Progenitor cell of endocrine pancreas (in vitro differentiated cells): ENCODE measurements at places on chromosomes 5 and 9.

DNA sequence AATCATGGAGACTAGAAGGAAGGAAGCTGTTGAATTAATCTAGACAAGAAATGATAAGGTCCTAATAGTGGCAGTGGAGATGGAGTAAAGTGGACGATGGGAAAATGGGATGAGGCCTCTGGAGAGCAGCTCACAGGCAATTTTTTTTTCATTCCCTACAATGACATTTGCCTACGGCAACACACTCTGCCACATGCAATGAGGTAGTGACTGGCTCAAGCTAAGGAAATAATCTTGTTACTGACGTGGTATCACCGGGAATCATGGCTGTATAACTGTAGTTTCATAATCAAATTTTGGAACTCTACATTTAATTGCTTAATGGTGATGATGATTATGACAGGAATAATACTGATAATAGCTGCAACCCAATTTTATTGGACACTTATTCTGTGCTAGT lies 12.1 kb upstream of the MOB3B start:
- no peak for DNase-seq

- no peak for DNase-seq
These were observed 69.6 kb upstream of the SLC30A5 start for GRCh38 chr5:69024241-69024651.

- DNase-seq = no peak
These were observed 87.3 kb upstream of the GRHPR start for GRCh38 chr9:37335238-37335637.

GRCh38 chr5:100446879-100447430 lies 88.2 kb upstream of the FAM174A start:
- DNase-seq = no peak

DNA sequence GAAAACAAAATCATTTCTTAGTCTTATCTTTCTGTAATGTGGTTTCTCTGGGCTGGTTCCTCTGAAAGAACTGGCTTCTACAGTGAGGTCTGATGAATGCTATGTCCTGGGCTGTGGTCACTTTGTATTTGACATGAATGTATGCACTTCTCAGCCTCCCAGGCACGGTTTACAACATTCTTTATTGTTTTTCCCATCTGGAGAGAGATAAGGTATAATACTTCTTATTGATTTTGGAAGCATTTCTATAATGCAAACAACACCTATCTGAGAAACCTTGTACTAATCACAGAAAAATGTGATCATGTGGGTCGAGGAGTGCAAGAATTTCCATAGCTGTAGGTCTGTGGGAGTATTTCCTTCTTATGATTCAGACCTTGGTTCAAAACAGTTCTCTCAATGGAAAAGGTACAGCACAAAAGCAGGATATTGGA lies 46.9 kb downstream of the ACTBL2 start:
- no peak for DNase-seq

DNA sequence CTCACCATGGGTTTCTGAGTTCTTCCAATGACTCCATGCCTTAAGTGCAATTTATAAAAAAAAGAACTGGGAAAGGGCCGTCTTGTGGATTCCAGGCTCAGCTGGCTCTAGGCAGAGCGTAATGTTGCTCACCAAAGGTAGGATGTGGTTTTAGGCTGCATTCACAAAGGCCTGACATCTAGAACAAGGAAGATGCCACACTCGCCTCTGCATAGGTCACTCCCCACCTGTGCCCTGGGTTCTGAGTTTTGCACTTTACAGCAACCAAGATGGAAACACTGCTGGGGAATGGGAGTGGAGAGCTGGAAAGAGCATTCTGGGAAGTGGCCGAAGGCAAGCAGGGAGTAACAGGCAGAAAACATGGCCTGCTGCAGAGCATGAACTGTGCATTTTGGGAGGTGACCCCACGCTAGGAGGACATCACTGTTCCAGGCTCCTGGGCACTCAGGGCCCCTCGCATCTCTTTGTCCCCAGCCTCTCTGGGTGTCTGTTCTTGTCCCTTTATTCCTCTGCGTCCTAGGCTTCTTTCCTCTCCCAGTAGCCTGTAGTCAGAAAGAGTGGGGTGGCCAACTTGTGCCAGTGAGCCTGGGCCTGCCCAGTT lies 12.3 kb downstream of the FCN2 start:
- DNase-seq = no peak

GRCh38 chr9:17810728-17811571 lies 232.1 kb downstream of the SH3GL2 start:
- peak; percentile 37 for DNase-seq

DNA sequence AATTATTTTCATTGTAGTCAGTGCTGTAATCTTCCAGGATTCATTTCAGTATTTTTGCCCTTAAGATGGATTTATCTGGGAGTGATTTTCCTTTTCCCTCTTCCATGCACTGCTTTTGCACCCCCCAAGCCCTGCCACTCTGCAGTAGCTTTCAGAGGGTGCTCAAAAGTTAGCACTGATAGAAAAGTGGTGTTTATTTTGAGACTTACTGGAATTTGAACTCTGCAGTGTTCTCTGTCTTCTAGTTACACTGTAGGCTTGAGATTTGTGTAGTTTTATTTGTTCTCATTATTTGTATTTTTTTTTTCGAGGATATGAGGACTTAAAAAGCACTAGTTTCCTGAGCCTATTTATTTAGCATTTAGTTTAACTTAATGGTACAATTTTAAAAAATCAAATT lies 70.5 kb downstream of the HSD17B4 start:
- no peak for DNase-seq

- no peak for DNase-seq
These were observed 439.4 kb upstream of the ZNF462 start for GRCh38 chr9:106423575-106423974.

DNA sequence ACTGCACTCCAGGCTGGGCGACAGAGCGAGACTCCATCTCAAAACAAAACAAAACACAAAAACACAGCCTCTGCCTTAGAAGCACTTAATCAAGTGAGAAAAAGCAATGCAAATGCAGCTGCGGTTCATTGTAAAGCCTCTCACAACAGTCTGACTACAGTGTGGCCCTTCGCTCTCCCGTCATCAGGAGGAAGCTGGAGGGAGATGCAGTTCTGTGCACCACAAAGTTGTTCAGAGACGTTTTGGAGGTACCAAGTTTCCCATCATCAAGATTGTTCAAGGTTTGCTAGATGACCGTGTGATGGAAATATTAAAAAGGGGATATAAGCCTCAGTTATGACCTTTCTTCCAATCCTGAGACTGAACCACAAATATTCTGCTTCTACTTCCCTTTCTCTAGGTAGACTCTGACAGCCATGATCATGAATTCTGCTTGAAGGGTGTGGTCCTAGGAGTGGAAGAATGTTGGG lies 40.9 kb downstream of the SEC61B start:
- DNase-seq = no peak

GRCh38 chr5:158589939-158590338 lies 509.8 kb downstream of the EBF1 start:
- DNase-seq = no peak

- no peak for DNase-seq
These were observed 57.6 kb downstream of the ANKRD55 start for GRCh38 chr5:56175488-56175887.

- no peak for DNase-seq
These were observed 72.3 kb upstream of the NIPAL4 start for GRCh38 chr5:157387683-157388093.

DNA sequence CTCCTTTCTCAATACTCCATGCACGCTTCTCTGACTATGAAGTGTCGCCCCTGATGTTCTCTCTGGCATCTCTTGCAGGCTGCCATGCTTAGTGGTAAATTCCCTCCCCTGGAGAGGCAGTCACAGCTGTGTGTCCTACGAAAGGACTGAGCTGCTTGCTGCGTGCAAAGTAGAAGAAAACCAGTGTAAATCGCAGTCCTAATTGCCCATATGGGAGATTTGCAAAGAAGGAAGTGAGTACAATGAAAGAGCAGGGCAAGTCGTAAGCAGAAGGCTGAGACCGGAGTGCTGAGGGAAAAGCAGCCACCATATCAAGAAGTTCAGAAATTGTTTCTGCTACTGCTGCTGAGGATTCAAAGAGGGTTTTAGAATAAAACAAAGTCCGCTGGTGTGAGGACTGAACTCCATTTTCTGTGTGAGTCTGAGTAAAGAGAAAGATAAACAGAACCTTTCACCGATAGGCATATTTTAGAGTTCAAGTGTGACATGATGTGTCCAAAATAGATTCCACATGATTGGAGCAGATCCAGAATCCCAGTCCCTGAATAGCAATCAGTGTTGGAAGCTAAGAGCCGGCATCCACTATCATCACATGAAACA lies 507.8 kb upstream of the MPDZ start:
- no peak for DNase-seq

DNA sequence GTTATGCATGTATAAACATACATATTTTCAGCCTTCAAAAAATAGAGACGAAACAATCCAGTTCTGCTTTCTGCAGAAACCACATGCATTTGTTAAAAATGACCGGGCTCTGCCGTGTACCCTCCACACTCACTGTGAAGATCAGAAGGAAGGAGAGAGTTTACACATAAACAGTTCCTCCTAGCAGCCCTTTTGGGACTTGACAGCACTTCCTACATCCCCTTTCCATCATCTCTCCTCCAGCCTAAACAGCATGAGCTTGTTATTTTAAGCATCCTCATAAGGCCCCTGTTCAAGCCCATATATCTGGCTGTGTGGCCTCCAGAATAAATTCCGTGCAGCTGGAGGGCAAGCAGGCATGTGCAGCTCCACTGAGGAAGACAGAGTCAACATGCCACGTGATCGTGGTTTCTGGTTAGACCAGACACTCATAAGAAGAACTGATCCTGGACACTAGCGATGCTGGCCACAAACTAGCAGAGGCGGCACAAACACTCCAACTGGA lies 42.2 kb downstream of the NIPAL4 start:
- no peak for DNase-seq

- no peak for DNase-seq
These were observed 359.4 kb upstream of the ARRDC3 start for GRCh38 chr5:91742550-91742949.

GRCh38 chr5:3023656-3024055 lies 272.2 kb upstream of the IRX2 start:
- DNase-seq = no peak

DNA sequence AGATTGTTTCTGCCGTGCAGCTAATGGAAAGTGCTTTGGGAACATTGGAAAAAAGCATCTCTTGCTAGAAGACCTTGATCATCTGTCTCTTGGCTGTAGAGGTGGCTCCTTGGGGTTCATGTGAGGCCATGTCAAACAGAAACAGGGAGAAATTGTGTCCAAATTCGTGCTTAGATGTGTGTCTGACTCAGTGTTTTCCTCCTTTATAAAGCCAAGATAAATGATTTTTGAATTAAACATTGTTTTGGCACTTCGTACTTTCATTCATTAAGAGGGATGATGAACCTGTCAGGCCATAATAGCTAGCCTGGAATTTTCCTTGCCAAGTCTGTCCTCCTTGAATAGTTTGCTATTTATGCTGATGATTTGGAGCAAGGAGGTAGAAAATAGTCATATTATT lies 143.8 kb downstream of the FBXL7 start:
- no peak for DNase-seq

DNA sequence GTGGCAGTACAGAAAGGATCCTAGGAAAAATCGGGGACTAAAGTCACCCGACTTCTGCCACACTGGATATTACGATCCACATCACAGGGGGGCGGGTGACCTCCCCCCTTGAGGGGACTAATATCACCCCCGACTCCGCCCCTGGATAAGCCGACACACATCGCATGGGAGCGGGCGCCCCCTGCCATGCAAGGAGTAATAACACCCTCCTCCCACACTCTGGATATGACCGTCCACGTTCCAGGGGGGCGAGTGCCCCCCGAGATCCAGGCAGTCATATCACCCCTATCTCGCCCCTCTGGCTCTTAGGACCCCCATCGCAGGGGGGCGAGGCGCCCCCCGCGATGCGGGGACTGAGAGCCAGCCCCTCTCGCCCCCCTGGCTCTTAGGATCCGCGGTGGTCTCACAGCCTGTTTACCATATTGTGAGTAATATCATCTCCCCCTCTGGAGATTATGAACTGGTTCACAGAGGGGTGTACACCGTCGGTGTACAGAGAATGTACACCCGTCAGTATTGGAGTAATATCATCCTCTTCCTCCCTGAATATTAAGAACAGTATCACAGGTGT lies 423.0 kb downstream of the DIRAS2 start:
- DNase-seq = no peak

DNA sequence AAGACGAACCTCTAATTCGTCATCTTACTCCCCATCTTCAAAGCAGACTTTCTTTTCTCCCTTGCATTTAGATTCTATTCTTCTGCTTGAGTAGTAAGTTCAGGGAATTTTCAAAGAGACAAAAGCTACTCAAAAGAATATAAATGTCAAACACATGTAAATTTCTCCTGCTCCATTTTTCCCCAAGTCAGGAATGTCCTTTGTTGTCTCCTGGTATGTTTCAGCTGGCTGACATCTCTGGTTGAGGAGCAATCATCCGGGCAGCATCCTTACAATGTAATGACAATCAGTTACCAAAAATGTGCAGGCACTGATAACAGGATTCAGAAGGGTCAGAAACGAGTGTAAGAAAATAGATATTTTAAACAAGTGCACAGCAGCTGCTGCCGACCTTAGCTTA lies 47.6 kb upstream of the PPP1R2B start:
- no peak for DNase-seq

GRCh38 chr5:95216136-95216955 lies 68.5 kb downstream of the MCTP1 start:
- no peak for DNase-seq

DNA sequence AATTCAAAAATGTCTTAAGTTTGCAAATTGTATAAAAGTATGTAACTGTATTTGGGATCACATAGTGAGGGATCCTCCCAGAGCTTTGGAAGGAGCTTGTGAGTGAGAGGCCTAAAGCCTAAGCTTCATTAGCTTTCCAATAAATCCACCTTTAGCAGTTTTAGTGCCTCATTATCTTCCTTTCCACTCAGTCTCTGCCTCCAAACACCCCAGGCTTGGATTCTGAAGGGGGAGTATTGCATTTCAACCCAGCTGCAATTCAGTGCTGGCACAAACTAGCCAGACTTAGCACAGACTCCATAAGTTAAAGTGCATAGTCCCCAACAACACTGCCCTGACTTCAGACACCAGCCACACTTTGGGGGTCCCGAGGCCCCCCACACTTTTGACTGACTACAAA lies 113.5 kb downstream of the SMARCA2 start:
- no peak for DNase-seq

- no peak for DNase-seq
These were observed 83.6 kb downstream of the ANKH start for GRCh38 chr5:14787801-14788579.

DNA sequence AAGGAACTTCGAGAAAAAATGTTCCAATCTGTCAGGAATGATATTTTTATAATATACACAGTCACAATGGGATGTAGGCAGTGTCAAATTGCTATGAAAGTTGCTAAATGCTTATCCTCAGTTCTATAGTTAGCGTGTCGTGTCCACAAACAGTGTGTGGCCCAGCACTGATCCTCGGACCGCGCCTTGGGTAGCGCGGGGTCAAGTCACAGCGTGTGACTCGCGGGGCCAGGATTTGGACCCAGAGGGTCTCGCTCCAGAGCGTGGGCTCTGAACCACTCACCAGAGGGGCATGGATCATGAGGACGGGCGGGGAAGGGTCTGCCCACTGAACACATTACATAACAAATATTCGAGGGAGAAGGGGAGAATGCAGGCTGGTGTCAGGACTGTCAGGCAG lies 171.8 kb downstream of the C9orf50 start:
- DNase-seq = no peak

GRCh38 chr9:115234094-115234493 lies 116.1 kb upstream of the TNC start:
- no peak for DNase-seq
